ENCODE measurements at places on chromosomes 12 and 14.

GRCh38 chr12:65518771-65519170 is 240.3 kb downstream of the MSRB3 start:
- no peak for DNase-seq

- DNase-seq, result no peak
Measured at GRCh38 chr14:27845241-27845850, 921.2 kb upstream of the FOXG1 start.

GRCh38 chr12:3483089-3483488 is 7.9 kb upstream of the PRMT8 start:
- no peak for DNase-seq

DNA sequence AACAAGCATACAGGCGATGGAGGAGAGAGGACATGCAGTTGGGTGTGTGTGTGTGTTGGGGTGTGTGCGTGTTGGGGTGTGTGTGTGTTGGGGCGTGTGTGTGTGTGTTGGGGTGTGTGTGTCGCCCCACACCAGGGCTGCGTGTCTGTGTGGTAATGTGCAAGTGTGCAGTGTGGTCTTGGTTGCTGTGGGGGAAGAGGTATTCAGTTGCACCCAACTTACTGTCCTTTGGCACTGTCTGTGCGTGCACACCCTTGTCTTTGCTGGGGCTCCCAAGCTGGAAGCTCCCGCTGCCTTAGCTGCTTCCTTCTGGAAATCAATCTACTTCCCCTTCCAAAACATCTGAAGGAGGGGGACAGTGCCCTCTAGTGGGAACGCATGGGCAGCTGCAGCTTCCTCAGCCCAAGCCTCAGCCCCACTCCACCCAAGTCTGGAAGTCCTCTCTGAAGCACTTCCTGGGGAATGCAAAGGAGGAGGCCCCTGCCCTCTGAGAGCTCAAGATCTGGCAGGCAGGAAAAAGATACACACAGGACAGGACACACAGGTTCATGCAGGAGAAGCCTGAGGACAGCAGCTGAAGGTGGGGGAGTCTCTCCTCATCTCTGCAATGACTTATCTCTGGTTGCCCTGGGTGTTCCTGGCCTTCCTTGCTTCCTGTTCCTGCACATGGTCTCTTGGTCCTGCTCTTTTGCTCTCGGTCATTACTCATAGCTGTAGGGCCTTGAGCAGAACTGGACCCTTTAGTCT is 13.1 kb downstream of the ASIC1 start:
- DNase-seq, result peak; percentile 87

Measured in activated effector memory CD4-positive, alpha-beta T cell treated with anti-CD3 and anti-CD28 coated beads, Interleukin-2, amount 50 U/mL, for 16 hours (primary cell).